ENCODE measurements at places on chromosomes 16 and 17.
A peak's percentile ranks its signal among the peaks of the same experiment; 100 is the strongest.

- DNase-seq: no peak
These were observed 773 bp upstream of the PPM1D start for GRCh38 chr17:60599220-60599619.

GRCh38 chr16:66270333-66270927, 96.1 kb upstream of the CDH5 start:
- peak; percentile 23 for DNase-seq

GRCh38 chr17:12521416-12521815, 144.3 kb upstream of the MYOCD start:
- no peak for DNase-seq

- peak; percentile 99 for DNase-seq
These were observed 15.8 kb downstream of the ZNF213 start for GRCh38 chr16:3150346-3151218.
